ENCODE measurements at places on chromosomes 6 and 20.
A peak's percentile ranks its signal among the peaks of the same experiment; 100 is the strongest.

DNA sequence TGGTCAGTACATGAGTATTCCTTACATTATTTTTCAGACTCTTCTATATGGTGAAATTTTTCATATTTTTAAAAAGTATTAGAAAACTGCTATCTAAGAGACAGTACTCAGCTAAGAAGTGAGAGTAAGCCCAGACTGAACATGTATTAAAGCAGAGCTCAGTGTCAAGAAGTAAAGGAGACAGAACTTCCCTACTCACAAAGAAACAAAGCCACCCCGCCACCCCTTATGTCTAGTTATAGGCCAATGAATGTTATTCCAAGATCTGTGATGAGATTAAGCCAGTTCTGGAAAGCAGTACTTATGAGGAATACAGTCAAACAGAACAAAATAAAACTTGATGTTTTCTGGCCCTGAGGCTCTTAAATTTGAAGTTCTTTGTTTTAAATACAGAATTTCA, 114.5 kb downstream of the RNGTT start:
- no peak for DNase-seq

- no peak for DNase-seq
Measured at GRCh38 chr6:162443101-162443500, 284.5 kb downstream of the PRKN start.

GRCh38 chr6:107466062-107466461, 6.7 kb upstream of the PDSS2 start:
- no peak for DNase-seq

DNA sequence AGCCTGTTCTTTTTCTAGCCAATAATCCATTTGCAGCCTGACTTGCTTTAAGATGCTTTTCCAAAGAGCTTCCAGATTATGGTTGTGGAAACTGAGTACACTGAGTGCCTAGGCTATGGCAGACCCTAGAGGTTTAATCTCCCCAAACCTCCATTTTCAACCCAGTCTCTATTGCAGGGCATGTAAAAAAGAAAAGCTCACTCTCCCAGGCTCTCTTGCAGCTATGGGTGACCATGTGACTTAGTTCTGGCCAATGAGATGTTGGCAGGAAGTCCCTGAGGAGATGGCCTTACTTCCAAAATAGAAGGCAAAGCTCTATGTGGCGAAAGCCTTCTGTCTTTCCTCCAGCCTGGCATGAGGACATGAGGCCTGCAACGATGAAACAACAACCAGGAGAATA, 3.8 kb downstream of the PDRG1 start:
- no peak for DNase-seq

GRCh38 chr6:118761645-118762044, 110.3 kb upstream of the CEP85L start:
- no peak for DNase-seq

DNA sequence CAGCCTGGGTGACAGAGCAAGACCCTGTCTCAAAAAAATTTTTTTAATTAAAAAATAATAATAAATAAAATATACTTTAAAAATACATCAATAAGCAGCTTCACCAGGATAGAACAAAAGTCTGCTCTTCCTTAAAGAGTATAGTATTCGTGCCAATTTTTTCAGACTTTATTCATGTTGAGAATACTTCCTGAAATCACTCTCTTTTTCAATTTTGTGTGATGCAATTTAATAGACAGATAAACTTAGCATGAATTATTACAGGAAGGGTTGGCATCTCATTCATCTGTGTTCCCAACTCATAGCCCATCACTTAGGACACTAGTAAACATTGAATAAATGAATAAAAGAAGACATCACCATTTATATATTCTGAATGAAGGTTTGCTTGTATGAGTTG, 52.4 kb downstream of the IPCEF1 start:
- no peak for DNase-seq

DNA sequence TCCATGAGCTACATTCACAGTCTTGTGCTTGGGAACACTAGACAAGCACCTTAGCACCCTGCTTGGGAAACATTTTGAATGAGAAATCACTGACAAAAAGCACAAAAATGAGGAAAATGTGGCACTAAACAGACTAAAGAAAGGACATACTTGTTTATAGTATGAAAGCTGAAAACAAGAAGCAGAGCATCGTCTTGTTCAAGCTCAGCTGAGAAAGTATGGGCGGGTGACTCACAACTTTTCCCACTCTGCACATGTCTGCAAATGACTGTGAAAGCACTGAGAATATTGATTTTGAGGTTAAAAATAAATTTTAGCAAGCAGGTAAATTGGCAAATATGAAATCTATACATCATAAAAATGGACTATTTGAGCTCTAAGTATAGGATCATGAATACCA, 725.3 kb downstream of the COL12A1 start:
- no peak for DNase-seq

GRCh38 chr6:141482796-141483597, 649.7 kb upstream of the GJE1 start:
- peak; percentile 14 for DNase-seq

- DNase-seq, result no peak
Measured at GRCh38 chr20:4829514-4830215, 108.0 kb downstream of the PRND start.

- no peak for DNase-seq
Measured at GRCh38 chr6:74902846-74903245, 303.0 kb downstream of the COL12A1 start.

GRCh38 chr6:118283766-118284165, 264.3 kb upstream of the PLN start:
- peak; percentile 49 for DNase-seq

DNA sequence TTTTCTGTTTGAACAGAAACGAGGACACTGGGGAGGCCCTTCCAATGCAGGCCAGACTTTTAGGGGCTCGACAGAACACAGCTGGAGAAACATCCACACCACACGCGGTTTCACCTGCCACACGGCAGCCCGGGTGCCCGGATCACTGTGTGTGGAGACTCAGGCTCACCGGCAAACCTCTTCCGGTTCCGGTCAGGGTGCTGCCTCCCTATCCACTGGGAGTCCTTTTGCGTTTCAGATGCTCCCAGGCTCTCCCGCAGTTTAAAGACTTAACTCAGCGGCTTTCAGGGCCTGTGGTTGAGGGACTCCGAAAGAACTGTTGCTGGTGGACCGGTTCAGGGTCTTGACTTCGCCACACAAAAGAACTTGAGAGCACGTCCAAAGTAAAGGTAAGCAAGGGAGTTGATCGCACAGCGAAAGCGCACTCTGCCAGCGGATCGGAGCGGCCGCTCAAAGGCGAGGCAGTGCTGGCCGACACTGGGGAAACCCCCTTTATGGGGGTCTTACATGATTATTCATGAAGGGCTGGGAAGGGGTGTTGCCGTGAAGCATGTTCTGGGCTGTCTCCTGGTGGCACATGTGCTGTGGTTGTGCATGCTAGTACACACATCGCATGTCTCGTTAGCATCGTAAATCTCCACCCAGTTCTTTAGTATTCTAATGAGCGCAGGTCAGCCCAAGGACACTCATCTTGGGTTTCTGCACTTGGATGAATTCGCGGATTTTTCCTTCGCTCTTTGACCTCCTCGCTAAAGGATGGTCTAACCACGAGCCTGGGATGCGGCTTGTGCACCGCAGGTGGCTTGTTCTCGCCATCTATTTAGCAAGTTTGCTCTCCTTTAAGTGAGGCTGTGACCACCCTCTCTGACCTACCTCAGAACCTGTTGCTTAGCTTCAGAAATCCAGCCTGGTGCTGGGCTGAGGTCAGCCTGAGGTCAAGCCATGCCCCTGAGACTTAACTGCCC, 180.3 kb downstream of the CDH26 start:
- DNase-seq, result peak; percentile 78

- DNase-seq, result no peak
Measured at GRCh38 chr20:16296931-16297330, 276.3 kb downstream of the KIF16B start.

GRCh38 chr6:144314003-144314485, 28.9 kb downstream of the UTRN start:
- no peak for DNase-seq

- no peak for DNase-seq
Measured at GRCh38 chr6:352896-353470, 38.6 kb upstream of the IRF4 start.

GRCh38 chr6:145731447-145731846, 3.9 kb downstream of the EPM2A start:
- peak; percentile 7 for DNase-seq

DNA sequence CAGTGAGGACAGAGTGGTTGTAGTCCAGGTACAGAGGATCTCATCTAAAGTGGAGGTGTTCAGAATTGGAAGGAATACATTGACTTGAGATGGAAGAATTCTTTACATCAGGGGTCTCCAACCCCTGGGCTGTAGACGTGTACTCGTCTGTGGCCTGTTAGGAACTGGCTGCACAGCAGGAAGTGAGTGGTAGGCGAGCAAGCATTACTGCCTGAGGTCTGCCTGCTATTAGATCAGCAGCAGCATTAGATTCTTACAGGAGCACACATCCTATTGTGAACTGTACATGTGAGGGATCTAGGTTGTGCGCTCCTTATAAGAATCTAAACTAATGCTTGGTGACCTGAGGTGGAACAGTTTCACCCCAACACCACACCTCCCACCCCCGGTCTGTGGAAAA, 121.1 kb downstream of the CDKAL1 start:
- no peak for DNase-seq

- DNase-seq, result no peak
Measured at GRCh38 chr20:9506280-9506821, 8.0 kb upstream of the LAMP5 start.

GRCh38 chr6:155314773-155315515, 660 bp upstream of the TFB1M start:
- peak; percentile 87 for DNase-seq

- no peak for DNase-seq
Measured at GRCh38 chr6:106890447-106890846, 84.1 kb downstream of the CD24 start.

- peak; percentile 55 for DNase-seq
Measured at GRCh38 chr6:57173056-57173885, 1.1 kb downstream of the BAG2 start.

DNA sequence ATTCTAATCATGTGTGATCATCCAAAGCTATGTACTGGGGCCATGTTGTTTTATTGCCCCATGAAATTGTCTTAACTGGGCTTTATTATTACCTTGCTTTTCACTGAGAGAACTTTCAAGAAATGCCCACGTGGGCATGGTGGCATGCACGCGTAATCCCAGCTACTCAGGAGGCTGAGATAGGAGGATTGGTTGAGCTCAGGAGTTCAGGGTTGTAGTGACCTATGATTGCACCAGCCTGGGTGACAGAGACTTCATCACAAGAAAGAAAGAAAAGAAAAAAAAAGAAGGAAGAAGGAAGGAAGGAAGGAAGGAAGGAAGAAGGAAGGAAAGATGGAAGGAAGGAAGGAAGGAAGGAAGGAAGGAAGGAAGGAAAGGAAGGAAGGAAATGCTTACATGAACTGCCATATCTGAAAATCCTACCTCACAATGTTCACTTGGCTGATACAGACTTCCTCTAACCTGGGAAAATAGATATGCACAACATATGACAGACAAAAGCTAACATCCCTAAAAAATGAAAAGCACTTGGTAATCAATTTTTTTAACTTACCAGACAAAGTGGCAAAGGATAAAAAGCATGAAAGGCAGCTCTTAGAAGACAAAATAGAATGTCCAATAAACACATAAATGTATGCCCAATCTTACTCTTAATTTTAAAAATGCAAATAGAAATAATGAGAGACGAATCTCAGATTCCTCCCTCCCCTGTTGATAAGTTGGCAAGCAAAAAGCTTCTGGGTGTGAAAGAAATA, 25.5 kb upstream of the TMEM244 start:
- no peak for DNase-seq

DNA sequence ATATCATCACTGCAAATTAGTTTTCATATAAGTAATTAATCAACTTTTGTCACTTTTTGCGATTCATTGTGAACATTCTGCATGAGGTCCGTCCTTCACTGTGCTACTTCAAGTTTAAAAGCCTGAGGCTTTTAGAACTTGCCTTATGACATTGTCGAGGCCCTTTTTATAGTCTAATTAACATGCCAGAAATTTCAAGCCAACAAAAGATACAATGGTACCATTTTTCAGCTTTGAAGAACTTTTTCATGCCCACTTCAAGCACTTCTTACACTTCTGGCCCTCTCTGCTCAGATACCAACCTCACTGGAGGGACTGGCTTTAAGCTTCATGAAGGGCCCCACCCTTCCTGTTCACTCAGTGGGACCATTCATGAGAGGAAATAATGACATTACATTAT, 323.1 kb downstream of the TPBG start:
- DNase-seq, result no peak

DNA sequence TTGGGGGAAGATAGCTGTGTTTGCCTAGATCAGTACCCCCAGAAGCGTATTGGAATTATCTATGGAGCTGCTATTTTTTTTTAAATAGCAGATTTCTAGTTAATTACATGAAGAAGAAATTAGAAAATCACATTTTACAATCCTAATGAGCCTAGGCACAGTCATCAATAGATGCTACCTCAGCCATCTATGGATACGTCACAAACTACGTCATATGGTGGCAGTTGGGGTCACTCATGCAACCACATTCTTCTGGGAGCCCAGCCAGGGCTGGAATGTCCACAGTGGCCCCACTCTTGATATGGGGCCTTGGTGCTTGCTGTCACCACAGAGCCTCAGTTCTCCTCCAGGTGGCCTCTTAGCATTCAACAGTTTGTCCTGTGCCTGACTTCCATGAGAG, 63.0 kb downstream of the SNRNP48 start:
- DNase-seq, result no peak

DNA sequence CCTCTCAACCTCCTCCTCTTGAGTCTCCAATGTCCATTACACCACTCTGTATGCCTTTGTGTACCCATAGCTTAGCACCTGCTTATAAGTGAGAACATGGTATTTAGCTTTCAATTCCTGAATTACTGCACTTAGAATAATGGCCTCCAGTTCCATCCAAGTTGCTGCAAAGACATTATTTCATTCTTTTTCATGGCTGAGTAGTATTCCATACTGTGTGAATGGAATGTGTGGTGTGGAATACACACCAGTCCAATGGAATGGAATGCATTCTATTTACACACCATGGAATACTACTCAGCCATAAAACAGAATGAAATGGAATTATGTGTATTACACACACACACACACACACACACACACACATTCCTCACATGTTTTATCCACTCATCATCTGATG, 116.1 kb downstream of the BACH2 start:
- DNase-seq, result no peak

DNA sequence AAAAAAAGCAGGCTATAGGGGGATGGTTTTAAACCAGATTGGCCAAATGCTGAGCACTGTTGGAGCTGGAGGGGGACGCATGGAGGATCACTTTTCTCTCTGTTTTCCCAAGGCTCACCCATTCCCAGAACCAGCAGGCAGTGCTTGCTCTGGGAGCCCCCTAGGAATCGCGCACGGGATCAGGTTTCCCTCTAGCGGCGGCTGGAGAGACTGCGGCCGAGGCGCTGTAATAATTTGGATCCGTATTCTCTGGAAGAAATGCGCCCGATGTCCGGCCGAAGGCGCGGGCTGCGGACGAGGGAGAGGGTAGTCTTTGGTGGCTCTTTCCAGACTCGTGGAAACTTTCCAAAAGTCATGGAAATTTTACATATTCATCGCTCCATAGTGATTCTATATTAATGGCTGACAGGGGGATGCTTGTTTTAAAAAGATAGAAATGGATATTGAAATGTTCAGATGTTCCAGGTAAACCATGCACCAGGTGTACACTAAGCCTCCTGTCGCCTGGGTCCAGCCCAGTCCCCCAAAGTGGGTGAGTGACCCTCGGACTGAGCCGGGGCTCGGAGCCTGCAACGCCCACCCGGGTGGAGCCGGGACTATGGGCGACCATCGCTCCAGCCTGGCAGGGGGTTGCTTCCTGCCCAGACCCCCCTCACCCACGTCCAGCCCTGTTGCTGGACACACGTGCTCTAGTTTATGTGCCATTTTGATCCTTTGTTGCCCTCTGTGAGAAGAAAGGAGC, 78.7 kb upstream of the PHACTR3 start:
- peak; percentile 40 for DNase-seq
